Dermis microvascular lymphatic vessel endothelial cell (primary cell): ENCODE measurements at places on chromosomes 2 and 18. TPM values are rescaled to one million over a fixed set of nuclear protein-coding genes. Genes with fewer than 3 reads are reported as not detected.

Gene SALL3
- not detected in 2 replicates for total RNA-seq

Gene DNAJC10
- 78.3 and 89.4 TPM in 2 replicates for total RNA-seq

Gene TRABD2A
- 0.25 and 0.51 TPM in 2 replicates for total RNA-seq

Gene SGPP2
- not detected in 2 replicates for total RNA-seq

Gene ALK
- total RNA-seq: not detected in 2 replicates

Gene FAM124B
- total RNA-seq: 26.6 and 48.8 TPM in 2 replicates

Gene DSC1
- not detected in 2 replicates for total RNA-seq

Gene ZAP70
- total RNA-seq: 0.13 TPM in 2 replicates

Gene SERPINB4
- 0.13 TPM in 1 of 2 replicates, not detected in the other for total RNA-seq

Gene ANKRD62
- not detected in 2 replicates for total RNA-seq

Gene OTOS
- not detected in 2 replicates for total RNA-seq

Gene ATP6V1B1
- total RNA-seq: 0.25 TPM in 1 of 2 replicates, not detected in the other

Gene POTEI
- 0.25 and 0.26 TPM in 2 replicates for total RNA-seq

Gene PLGLB2
- total RNA-seq: 0.39 and 2.4 TPM in 2 replicates

Gene KIAA2012
- not detected in 2 replicates for total RNA-seq

Gene C2orf80
- not detected in 2 replicates for total RNA-seq

Gene TUBA3E
- not detected in 2 replicates for total RNA-seq

Gene C2orf66
- total RNA-seq: under 0.01 and 0.13 TPM in 2 replicates

Gene PRKAG3
- not detected in 2 replicates for total RNA-seq

Gene PROKR1
- total RNA-seq: under 0.01 TPM in 2 replicates

Gene LIMS4
- total RNA-seq: 20.8 and 80.8 TPM in 2 replicates

Gene IL36RN
- not detected in 2 replicates for total RNA-seq

Gene GAREM1
- total RNA-seq: 0.25 and 0.26 TPM in 2 replicates

Gene TRIM43
- total RNA-seq: not detected in 2 replicates

Gene SERPINB10
- total RNA-seq: not detected in 2 replicates

Gene PDE11A
- under 0.01 TPM in 2 replicates for total RNA-seq

Gene DOCK10
- total RNA-seq: 4.6 and 6.1 TPM in 2 replicates
